ENCODE measurements at places on chromosomes 6 and 20. TPM values are rescaled to one million over a fixed set of nuclear protein-coding genes. Genes with fewer than 3 reads are reported as not detected.

Gene TINAG
- not detected for total RNA-seq

Gene CST5
- not detected for total RNA-seq

Gene RTEL1
- 14.5 TPM for total RNA-seq

Gene TSPO2
- not detected for total RNA-seq

Gene GPRC6A
- not detected for total RNA-seq

Gene MLN
- not detected for total RNA-seq

Gene TREM2
- total RNA-seq, result not detected

Gene FLRT3
- 0.50 TPM for total RNA-seq

Gene REM1
- total RNA-seq, result not detected

Gene NHLRC1
- total RNA-seq, result 1.2 TPM

Gene NKX2-2
- total RNA-seq, result not detected

Gene KCNK16
- total RNA-seq, result not detected

Gene CDH26
- 0.31 TPM for total RNA-seq

Gene IL20RA
- 1.0 TPM for total RNA-seq

Gene LPIN3
- 0.94 TPM for total RNA-seq

Gene CBLN4
- total RNA-seq, result not detected

Gene PPIL1
- total RNA-seq, result 24.6 TPM

Gene KCNS1
- 0.16 TPM for total RNA-seq

Gene CCR6
- total RNA-seq, result not detected

Gene TMEM14C
- 63.4 TPM for total RNA-seq

Gene FUT9
- under 0.01 TPM for total RNA-seq

Gene CST7
- total RNA-seq, result not detected

Gene MATN4
- total RNA-seq, result 0.06 TPM

Gene TMEM200A
- 0.19 TPM for total RNA-seq

Gene CAGE1
- total RNA-seq, result under 0.01 TPM

Gene DDX43
- total RNA-seq, result 0.32 TPM

Measured in bladder microvascular endothelial cell (primary cell).